ENCODE measurements at places on chromosomes 1 and 21. TPM values are rescaled to one million over a fixed set of nuclear protein-coding genes. Genes with fewer than 3 reads are reported as not detected.

Gene PDZK1
- not detected for total RNA-seq

Gene OR2T33
- not detected for total RNA-seq

Gene RORC
- total RNA-seq: 55.2 TPM

Gene DCST2
- total RNA-seq: 2.2 TPM

Gene WDR4
- 20.1 TPM for total RNA-seq

Gene GNG12
- total RNA-seq: 0.34 TPM

Gene C1orf87
- not detected for total RNA-seq

Gene FMN2
- not detected for total RNA-seq

Gene TCEA3
- 1.3 TPM for total RNA-seq

Gene OR2T29
- total RNA-seq: not detected

Gene METTL18
- total RNA-seq: 8.3 TPM

DNA sequence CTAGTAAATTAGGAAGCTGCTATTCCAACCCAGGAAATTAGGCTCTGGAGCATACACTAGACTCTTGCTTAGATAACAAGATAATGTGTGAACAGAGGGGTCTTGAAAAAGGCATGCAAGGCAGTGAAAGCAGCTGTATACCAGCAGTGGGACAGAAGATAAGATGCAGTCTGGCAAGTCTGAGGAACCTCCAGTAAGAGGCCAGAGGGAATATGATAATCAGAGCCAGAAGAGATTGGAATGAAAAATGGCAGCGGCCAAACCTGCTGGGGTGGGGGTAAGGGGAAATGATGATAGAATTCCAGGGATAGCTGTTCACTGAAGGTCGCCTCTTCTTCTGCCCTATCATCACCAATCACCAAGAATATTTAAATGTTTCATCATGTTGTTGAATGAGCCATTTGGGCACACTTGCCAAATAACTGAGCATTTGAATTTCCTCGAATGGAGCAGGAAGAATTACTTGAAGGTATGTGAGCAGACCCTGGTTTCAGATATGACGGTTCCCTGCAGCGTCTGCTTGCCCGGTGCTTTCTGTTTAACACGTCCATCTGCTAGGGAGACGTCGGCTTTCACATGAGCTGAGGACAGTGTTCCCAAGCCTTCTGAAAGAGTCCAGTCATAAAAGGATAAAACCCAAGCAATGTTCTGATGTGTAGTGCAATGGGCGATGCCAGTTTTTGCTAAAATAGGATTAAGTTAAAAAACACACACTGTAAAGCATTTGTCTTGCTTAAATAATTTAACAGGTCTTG lies 173.3 kb downstream of the RWDD3 start:
- ATAC-seq: no peak

DNA sequence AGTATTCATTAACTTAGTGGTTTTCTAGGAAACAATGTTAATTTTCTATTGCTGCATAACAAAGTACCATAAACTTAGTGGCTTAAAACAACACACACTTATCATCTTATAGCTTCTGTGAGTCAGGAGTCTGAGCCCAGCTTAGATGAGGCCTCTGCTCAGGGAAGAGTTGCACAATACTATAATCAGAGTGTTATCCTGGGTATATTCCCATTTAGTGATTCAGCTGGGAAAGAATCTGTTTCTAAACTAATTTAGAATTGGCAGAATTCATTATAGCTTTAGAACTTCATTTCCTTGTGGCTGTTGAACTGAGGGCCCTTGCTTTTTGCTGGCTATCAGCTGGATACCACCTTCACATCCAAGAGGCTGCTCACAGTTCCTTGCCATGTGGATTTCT lies 515.5 kb downstream of the BRINP3 start:
- ATAC-seq: no peak

GRCh38 chr1:218164111-218164929 lies 120.8 kb upstream of the RRP15 start:
- ATAC-seq: peak; percentile 26

- ATAC-seq: no peak
These were observed 1397.2 kb downstream of the MRPL39 start for GRCh38 chr21:24210130-24210529.

- ATAC-seq: no peak
These were observed 386.4 kb upstream of the VAMP3 start for GRCh38 chr1:7384679-7385078.

DNA sequence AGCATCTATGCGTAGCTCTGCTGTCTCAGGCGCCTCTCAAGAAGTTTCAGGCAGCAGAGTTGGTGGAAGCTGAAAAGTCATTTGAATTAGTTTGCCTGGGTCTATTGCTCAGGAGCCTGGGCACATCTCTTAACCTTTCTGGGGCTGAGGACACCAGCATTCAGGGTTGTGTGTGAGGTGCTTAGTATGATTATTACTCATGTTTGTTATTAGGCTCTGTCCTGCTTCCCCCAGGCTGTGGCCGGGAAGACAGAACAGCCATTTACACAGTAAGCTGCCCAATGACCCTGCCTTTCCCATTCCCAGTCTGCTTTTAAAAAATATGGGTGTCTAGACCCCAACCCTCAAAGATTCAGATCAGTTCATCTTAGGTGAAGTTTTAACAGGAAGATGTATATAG lies 53.9 kb upstream of the CACNA1E start:
- no peak for ATAC-seq

GRCh38 chr1:85462931-85463649 lies 1.9 kb downstream of the DDAH1 start:
- no peak for ATAC-seq

DNA sequence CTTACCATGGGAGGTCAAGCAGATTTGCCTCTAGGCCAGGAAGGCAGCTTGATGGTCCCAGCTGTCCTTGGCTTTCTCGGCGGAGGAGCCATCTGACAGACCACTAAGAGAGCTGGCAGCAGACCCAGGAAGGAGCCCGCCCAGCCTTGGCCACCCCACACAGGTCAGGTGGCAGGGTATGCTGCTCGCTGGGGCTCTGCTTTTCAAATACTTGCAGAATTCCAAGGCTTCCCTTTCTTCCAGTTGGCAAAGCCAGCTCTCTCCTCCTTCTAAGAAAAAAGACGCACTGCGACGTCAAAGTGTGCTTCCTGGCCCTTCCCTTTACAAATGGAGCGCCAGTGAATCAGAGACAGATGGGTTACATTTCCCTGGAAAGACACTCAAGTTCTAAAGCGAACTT lies 229.4 kb downstream of the CACNA1E start:
- ATAC-seq: no peak

- ATAC-seq: no peak
These were observed 149.7 kb upstream of the VANGL1 start for GRCh38 chr1:115492019-115492595.

GRCh38 chr21:37983336-37984095 lies 67.3 kb upstream of the KCNJ6 start:
- no peak for ATAC-seq

- no peak for ATAC-seq
These were observed 6.4 kb upstream of the LGR6 start for GRCh38 chr1:202187041-202187671.

DNA sequence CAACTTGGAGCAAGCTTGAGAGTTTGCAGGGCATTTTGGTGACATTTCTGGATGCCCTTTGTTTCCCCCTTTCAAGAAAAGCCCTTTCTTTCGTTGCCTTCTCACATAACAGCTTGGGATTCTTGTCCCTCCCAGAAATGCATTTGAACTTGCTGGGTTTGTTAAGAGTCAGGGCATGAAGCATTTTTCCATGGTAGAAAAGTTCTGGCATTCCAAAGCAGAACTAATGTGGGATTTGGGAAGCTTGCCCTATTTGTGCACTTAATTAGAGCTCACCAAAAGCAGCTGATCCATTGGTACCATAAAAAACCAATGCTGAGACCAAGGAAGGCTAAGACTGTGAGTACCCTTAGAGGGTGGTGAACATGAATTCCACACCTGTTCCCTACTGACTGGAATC lies 99.8 kb upstream of the HOOK1 start:
- ATAC-seq: no peak

DNA sequence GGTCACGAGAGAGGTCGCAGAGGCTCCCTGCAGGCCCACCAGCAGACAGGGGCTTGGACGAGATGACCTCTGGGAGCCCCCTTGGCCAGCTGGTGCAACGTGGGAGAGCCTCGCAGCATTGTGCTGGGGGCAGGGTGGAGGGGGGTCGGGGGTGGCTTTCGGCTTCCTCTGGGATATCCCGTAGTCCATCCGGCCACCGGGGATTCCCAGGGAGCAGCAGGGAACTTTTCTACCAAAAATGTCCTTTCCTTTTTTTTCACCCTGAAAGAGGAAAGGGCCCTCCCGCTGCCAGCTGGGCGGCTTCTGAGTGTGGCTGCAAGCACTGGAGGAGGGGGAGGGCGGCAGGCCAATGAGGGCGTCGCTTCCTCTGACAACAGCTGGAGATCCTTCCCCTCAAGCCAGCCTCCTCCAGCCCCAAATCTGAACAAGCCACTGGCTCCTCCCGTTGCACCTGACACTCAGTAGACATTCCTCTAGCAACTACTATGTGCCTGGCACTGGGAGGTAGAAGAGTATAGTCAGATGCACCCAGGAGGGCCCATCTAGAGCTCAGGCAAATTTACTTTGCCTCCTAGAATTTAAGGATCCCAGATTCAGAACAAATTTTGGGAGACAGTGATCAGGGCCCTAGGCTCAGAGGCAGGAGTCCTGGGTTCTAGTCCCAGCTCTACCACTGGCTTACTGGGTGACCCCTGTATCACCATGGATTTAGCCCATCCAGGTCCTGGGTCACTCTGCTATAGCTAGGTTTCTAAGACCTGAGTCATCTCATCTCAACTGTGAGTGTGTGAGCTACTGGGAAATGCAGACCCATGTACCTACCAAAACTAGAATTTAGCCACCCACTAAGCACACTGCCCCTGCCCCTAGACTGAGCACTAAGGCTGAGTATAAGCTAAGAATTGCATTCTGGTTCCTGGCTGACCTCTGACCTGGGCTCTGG lies 2.7 kb downstream of the MOB3C start:
- ATAC-seq: peak; percentile 49

GRCh38 chr1:181202986-181203555 lies 114.6 kb downstream of the IER5 start:
- no peak for ATAC-seq

GRCh38 chr1:226821719-226822085 lies 48.7 kb upstream of the PSEN2 start:
- no peak for ATAC-seq

DNA sequence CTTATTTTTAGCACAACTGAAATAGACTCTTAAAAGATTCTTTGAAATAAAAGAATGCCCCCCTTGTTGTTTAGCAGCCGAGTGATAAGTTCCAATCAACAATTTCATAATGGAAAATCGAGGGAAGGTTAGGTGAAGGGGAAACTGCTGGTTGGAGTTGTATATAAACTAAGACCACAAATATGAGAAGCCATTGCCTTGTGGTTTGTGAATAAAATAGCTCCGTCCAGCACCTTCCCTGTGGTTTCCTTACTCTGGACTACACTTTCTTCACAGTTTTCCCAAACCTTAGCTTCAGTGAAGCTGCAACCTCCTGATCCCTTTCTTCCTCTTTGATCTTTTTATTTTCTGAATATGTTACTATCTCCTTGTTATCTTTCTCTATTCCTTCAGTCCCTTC lies 6.7 kb upstream of the RAB3GAP2 start:
- ATAC-seq: no peak

GRCh38 chr1:208476846-208477170 lies 232.6 kb upstream of the PLXNA2 start:
- ATAC-seq: no peak

DNA sequence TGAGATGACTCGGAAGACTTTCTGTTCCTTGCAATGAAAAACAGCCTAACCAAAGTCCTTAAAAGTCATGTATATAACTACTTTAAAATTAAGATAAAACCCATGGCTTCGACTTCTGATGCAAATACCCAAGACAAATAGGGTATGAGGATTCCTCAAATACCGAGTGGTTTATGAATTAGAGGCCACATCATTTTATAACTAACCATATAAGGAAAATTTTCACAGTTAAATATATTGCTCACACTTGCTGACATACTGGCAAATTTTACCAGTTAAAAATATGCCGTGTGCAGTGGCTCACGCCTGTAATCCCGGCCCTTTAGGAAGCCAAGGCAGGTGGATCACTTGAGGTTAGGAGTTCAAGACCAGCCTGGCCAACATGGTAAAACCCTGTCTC lies 5.4 kb downstream of the RERE start:
- no peak for ATAC-seq

GRCh38 chr1:66333466-66334199 lies 200.3 kb upstream of the SGIP1 start:
- no peak for ATAC-seq

DNA sequence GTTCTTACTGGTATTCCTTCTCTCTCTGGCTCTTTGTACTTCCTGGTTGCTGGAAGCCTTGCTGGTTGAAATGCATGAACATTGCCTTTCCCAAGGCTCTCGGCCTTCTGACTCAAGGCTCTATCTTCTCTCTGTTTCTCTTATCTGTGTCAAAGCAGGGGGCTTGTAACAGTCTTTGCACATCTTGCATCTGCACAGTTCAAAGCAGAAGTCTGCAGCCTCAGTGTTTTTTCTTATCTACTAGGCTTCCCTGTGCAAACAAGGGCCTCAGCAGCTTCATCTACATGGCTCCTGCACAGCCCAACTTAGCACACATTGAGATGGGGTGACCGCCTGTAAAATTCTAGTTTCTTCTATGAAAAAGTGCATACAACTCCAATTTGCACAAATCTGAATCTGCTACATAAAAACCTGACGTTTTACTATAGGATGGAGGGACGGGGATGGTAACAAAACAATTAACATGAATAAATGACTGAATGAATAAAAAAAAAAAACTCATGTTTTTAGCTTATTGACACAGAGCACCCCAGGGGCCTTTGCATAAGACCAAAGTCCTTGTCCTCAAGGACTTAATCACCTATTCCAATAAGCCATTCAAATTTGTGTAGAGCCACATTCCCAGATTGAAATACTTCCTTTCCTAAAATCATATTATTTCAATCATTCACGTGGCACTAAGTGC lies 458.3 kb downstream of the LMO4 start:
- no peak for ATAC-seq

DNA sequence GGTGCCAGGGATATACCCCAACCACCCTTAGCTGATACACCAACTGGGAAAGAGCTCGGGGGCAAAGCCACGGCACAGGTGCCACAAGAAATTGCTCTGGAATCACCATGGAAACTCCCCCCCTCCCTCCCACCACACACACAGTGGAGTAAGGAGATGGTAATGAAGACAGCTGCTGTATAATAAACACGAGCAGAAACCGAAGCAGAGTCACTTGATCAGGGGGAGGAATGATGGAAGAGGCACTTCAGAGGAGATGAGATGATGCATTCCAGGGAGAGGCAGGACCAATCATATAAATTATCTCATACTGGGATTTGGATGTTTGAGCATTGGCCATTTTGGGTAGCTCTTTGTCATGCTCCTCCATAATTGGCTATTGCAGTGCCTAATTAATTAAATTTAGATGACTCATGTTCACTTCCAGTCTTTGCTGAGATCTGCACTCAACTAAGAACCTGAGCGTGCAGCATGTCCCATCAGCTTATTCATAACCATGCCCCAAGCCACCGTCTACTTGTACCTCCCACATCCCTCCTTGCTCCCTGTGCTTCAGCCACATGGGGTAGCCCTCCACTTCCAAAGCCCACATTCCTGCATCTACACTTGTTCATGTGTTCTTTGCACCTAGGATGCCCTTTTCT lies 189.5 kb downstream of the ZSCAN20 start:
- no peak for ATAC-seq

GRCh38 chr1:201013991-201014815 lies 9.3 kb downstream of the KIF21B start:
- ATAC-seq: no peak

- ATAC-seq: no peak
These were observed 37.4 kb upstream of the NRDC start for GRCh38 chr1:51915951-51916350.

- peak; percentile 75 for ATAC-seq
These were observed 17.5 kb downstream of the FUBP1 start for GRCh38 chr1:77961392-77961791.

GRCh38 chr1:113630340-113631327 lies 128.7 kb downstream of the PHTF1 start:
- no peak for ATAC-seq
